Activated T-cell treated with anti-CD3 and anti-CD28 coated beads, Interleukin-2, amount 50 U/mL, for 1 hour (primary cell): ENCODE measurements at places on chromosomes 7 and 10.

DNA sequence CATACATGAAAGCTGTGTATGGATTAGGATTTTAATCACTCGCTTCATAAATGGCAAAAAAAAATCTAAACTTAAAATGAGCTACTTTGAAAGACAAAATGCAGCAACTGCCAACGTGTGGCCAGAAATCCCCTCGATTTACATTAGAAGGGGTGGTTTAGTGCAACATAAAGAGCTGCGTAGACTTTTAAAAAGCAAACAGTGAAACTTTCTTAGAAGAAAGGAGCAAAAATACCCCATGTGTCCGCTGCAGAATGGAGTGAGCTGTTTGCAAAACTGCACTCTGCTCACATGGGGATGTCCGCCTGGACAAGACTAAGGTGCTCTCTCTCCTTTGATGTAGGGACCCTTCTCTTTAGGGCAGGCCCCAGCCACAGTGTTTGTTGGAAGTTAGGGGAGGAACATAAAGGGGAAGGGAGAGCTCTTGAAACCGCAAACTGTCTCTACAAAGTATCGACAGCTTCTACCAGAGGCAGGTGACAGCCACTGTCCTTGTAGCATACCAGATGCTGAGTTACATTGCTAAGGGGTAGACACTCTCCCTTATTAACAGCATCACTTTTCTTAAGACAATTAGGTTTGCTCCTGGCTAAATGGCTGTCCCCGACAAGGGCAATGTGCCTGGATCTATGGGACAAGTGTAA, 528.1 kb downstream of the KCNMA1 start:
- DNase-seq, result no peak

GRCh38 chr7:91212582-91212981, 51.7 kb upstream of the FZD1 start:
- no peak for DNase-seq

DNA sequence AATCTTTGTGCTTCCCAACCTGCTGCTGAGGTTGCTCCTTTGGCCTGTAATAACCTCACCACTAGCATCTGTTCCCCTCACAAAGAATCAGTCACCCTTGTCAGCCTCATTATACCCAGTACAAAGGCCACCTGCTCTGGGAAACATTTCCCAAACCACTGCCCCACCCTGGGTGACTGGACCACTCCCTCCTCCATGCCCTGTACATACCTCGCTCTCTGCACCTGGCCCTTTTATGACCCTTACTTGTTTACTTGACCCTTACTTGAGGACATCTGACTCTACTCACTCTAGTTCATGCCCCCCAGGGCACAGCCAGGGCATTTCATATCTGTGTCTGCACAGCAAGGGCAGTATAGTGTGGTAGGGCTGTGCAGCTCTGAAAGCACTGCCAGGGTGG, 21.4 kb upstream of the AOC1 start:
- DNase-seq, result no peak

DNA sequence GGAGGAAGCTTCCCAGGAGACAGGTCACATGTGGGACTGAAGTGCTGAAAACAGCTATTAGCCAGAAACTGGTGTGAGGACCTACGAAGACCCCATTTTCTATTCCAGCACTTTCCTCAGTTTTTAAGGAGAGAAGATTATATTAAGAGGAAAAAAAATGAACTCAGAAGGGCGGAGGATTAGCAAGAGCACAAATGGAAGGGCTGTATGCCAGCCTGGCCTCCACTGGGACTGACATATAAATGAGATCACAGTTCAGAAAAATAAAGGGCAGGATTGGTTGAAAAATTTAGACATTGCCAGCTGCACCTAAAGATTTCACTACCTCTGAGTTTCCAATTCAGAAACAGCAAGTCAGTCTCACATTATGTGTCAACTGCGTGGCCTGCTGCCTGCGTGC, 53.0 kb downstream of the GSDME start:
- no peak for DNase-seq

DNA sequence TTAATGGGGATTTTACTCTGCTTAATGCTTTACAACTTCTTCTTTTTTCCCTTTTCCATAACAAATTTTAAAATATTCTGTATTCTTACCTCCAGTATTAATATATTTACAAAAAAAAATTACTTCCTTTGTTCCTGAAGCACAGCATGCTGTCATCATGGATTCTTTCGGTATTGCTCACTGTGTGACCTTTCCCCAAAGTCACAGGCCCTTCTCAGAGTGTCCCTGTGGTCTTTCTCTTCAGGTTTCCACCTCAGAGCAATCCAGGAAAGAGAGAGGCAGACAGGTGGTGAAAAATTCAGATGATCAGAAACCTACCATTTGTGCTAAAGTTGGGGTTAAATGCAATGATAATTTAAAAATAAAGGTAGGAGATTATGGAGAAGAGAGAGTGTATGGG, 13.0 kb downstream of the AOAH start:
- DNase-seq, result no peak

- no peak for DNase-seq
Measured at GRCh38 chr7:284762-285722, 4.9 kb upstream of the FOXL3 start.

DNA sequence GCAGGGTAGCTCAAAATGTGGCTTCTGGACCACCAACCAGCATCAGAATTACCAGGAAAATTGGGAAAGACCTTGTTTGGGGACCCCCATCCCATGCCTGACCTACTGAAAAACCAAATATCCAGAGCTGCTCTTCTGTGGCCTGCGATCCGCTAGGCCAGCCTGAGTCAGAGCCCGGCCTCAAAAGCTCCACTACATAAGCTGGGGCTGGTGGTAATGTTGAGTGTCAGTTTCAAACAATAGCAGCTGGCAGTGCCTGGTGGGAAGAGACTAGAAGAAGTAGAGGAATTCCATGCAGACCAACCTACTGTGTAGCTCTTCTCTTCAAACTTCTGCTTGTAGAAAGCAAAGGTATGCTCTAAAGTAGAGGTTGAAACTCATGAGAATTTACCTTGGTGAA, 52.0 kb downstream of the KLRG2 start:
- DNase-seq, result no peak

GRCh38 chr10:124293616-124294449, 124.9 kb downstream of the OAT start:
- no peak for DNase-seq

DNA sequence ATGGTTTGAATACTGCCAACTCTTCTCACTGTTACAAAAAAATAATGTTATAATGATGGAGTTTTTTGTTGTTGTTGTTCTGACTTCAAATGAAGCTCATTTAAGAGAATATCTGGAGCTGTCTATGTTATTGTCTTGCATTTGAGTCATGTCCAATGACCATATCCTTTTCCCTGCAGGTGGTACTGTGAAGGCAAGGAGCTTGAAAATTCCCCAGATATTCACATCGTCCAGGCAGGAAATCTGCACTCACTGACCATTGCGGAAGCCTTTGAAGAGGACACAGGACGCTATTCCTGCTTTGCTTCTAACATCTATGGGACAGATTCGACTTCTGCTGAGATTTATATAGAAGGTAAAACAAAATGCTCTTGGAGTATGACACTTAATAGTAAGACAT, 33.5 kb downstream of the MYPN start:
- no peak for DNase-seq

GRCh38 chr10:75782463-75783248, 351.2 kb downstream of the LRMDA start:
- DNase-seq, result no peak

- no peak for DNase-seq
Measured at GRCh38 chr7:157682946-157683746, 346.3 kb downstream of the DNAJB6 start.

- no peak for DNase-seq
Measured at GRCh38 chr10:101903827-101904550, 60.4 kb upstream of the KCNIP2 start.

DNA sequence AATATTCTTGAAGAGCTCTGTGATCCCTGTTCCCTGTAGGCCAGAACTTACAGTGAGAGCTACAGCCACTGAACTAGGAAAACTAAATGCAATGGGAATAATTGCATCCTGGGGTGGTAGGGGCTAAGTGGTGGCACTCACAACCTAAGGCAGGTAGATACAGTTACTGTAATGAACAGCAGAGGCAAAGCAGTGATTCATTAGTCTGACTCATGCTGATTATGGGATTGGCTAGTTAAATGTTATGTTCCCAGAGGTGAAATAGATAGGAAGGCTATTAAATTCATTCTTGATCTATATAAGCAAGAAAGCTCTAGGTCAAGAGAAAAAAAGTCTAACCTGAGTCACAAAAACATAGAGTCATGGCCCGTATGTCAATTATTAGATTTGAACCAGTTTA, 173.1 kb upstream of the MALRD1 start:
- no peak for DNase-seq

DNA sequence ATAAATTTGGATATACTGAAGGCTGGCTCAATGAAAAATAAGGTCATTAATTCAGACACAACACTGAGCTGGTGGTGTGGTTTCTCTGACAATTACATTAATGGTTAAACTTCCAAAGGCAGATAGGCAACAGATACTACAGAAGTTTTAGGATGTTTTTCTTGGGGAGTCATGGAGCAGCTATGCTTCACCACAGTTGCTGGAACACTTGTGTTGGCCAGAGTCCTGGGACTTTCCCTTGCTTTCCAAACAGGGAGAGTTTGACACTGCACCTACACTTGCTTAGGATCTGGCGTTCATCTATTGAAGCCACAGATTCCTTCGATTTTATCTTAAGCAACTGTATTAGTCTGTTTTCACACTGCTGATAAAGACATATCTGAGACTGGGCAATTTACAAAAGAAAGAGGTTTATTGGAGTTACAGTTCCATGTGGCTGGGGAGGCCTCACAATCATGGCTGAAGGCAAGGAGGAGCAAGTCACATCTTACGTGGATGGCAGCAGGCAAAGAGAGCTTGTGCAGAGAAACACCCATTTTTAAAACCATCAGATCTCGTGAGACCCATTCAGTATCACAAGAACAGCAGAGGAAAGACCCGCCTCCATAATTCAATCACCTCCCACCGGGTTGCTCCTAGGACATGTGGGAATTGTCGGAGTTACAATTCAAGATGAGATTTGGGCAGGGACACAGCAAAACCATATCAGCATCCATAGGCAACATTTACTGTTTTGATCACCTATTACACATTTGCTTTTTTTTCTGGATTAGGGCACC, 27.8 kb upstream of the TMEM178B start:
- no peak for DNase-seq

DNA sequence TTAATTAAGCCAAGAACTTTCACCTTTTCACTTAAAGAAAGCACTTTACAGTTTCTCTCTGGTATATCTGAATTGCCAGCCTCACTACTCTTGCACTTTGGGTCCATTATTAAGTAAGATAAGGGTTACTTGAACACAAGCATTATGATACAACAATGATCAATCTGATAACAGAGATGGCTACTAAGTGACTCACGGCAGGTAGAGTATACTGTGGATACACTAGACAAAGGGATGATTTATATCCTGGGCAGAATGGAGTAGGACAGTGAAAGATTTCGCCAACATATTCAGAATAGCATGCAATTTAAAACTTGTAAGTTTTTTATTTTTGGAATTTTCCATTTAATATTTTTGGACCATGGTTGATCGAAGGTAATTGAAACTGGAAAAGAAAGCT, 34.3 kb upstream of the ITGB8 start:
- DNase-seq, result no peak

DNA sequence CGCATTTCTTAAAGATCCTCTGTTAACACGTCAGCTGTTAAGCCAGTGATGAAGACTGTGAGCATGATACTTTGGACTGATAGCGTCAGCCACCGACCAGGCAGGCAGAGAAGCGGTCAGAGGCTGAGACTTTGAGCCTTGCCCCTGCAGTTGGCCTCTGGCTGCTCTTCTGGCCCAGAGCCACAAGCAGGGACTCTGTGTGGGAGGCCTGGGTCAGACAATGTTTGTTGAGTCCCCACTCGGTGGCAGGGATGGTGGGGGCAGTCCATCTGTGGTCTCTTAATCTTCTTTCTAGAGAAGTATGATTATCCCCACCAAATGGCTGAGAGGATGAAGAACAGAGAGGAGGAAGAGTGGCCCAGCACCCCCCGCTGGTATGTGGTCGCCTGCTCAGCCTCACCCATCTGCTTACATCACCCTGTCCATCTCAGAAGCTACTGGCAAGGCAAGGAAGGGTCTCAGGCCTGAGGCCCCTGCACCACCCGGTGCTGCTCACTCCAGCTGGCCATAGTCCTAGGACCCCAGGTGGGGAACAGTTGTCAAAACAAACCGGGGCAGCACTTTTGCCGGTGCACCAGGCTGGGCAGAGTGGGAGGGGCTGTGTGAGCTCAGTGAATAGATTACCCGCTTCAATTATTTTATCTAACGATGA, 202.9 kb downstream of the GRID1 start:
- DNase-seq, result no peak

DNA sequence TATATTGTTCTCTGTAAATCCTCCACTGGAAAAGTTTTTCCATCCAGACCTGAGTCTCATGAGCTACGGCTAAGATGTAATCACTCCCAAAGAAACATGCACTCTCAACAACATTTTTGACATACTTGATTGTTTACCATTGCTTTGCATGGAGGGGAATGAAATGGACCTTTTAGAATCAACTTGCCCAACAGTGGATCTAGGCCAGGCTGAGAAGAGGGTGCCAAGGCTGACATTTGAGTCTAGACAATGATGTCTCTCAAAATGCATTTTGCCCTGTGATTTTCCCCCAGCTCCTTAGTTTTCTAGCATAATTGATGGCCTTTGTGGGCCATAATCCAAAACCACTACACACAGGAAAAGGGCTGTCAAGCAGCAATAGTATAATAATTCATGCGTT, 297.9 kb upstream of the KLF6 start:
- DNase-seq, result no peak

DNA sequence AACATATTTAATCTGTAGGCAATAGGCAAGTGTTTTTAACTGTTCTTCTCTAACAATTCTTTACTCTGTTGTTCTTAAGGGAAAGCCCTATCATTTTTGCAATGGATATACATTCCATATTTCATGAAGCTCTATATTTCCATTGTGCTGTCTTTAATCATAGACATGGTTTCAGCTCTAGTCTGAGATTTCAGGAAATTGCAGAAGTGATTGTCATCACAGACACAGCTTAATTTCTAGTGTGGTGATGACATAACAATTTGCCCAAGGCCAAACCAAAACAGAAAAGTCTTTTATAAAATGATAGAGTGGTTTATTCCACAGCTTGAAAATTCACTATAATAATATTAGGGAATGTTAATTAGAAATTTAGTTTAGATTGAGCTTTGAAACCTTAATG, 494.1 kb upstream of the SEMA3A start:
- no peak for DNase-seq

DNA sequence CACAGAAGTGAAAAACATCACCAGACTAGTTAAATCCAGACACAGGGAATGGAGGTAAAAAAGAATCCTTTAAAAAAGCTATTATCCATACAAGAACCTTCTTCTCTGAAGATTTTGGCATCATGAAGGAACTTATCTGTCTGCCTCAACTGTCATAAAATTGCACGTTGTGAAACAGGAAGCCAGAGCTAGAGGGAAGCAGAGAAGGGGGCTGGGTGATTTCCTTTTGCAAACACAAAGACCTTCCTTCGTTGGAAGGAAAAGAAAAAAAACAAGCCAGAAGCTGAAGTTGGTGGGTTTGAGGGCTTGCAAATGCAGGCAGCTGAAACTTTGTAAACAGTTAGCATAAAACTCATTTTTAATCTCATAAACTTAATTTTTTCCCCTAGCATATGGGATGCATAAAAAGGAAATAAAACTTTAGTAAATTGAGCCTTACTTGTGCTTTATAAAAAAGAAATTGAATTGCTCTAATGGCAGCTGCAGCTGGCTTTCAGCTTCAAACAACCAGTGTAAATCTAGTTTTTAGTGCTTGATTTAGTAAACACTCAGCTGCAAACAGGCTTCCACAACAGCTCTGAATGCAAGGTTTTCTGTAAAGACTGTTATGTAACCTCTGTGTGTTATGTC, 101.6 kb downstream of the OTUD1 start:
- no peak for DNase-seq
